Stimulated activated CD4-positive, alpha-beta T cell treated with anti-CD3 and anti-CD28 coated beads, TNF-alpha, amount 100 ng/mL, for 1 hour (primary cell): ENCODE measurements at places on chromosomes 4 and X.

DNA sequence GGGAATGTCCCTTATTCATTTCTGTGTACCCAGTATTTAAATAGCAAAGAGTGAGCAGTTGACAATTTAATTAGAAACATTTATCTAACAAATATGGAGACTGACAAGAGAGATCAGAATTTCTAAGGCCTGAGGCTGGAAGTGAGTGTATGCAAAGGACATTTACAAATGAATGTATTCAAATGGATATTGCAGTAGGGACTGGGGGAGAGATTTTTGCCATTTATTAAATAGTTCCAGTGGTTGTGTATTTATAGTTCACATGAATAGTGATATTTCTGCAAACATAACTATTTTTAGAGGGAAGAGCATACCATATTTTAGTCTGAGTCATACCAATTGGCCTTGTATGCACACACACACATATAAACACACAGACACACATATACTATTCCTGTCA is 592.4 kb downstream of the GLUD2 start:
- DNase-seq = no peak

- no peak for DNase-seq
Observed at GRCh38 chr4:2931512-2932301, 31.5 kb downstream of the NOP14 start.

- no peak for DNase-seq
Observed at GRCh38 chr4:171718069-171718468, 95.1 kb upstream of the GALNTL6 start.

DNA sequence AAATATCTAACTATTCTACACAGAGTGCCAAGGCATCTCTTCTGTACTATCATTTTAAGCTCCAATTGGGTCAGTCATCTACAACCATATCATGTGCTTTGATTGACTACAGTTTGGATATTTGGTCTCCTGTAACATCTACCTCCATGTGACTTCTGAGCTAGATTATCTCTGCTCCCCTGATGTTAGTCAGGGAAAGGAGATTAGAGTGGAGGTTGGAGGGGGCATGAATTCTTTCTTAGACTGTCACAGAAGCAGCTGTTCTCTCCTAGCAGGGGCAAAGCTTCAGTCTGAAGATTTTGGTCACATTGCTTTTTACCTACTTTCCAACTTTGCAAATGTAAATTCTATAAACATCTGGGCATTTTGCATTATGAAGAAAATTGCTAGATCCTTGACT is 62.6 kb upstream of the C4orf54 start:
- DNase-seq = no peak

- DNase-seq = no peak
Observed at GRCh38 chr4:22091906-22092305, 143.3 kb upstream of the KCNIP4 start.

DNA sequence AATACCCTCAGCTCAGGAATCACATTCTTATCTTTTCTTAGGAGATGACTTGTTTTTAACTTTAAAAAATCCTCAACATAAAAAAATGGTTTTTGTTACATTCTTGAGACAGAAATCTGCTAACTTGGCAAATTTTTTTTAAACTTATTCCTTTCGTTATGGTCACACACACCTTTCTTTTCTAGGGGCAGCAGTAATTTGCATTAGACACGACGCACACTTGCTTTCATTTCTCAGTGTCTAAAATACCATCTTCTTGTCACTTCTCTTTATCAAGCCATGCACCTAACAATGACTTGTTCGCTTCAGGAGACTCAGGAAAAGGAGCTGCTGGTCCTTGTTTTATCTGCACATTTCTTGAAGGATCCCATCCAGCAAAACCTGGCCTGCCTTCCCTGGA is 112.6 kb upstream of the TBL1X start:
- DNase-seq = no peak

DNA sequence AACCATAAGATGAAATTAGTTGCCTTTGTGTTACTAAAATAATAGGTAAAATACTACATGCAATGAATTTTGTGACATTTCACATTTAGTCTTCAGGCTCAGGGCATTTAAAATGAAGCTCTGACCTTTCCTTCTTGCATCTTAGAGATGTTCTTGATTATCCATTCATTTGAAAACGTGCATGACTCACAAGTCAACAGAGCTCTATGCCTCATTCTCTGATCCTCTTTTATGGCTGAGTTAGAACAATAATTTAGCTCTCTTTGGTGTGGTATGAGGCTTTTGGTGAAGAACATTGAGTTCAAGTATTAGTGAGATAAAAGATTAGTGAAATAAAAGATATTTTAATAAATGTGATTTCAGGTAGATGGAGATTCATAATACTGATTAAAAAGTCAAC is 66.5 kb downstream of the TIGD2 start:
- DNase-seq = no peak

- no peak for DNase-seq
Observed at GRCh38 chrX:110430293-110431076, 71.8 kb downstream of the RTL9 start.

GRCh38 chr4:173526724-173527102 is 3.3 kb downstream of the HAND2 start:
- DNase-seq = no peak

DNA sequence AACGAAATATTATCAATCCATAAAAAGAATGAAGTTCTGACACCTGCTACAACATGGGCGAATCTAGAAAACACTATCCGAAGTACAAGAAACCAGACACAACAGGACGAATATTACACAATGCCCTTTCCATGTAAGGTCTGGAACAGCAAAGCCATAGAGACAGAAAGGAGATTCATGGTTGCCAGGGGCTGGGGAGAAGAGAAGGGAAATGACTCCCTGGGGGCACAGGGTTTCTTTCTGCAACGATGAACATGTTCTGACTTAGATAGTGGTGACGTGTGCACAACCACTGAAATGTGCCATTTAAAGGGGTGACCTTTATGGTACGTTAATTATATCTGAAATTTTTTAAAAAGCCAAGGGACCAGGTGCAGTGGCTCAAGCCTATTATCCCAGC is 28.3 kb downstream of the GPR143 start:
- no peak for DNase-seq

GRCh38 chr4:138200236-138200590 is 41.9 kb downstream of the SLC7A11 start:
- no peak for DNase-seq

GRCh38 chr4:155545456-155545855 is 121.2 kb upstream of the GUCY1A1 start:
- DNase-seq = no peak

DNA sequence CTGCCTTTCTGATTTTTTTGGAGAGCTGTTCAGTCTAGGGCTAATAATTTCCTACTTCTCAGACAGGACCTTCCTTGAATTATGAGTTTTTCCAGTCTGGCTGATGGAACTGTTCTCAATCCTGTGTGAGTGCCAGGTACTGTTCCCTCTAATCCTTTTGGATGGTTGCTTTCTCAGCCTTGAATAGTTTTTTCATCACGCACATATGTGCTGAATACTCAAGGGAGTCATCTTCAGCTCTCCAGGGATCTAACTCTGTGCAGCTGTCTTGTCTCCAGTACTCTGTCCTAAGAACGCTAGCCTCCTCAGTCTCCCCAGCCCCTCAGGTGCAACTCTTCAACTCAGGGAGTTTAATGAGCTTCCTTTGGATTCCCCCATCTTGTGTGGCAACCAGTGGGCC is 93.2 kb downstream of the GASK1B start:
- no peak for DNase-seq

GRCh38 chr4:180710628-180711337 is 1532.4 kb upstream of the TENM3 start:
- DNase-seq = no peak

DNA sequence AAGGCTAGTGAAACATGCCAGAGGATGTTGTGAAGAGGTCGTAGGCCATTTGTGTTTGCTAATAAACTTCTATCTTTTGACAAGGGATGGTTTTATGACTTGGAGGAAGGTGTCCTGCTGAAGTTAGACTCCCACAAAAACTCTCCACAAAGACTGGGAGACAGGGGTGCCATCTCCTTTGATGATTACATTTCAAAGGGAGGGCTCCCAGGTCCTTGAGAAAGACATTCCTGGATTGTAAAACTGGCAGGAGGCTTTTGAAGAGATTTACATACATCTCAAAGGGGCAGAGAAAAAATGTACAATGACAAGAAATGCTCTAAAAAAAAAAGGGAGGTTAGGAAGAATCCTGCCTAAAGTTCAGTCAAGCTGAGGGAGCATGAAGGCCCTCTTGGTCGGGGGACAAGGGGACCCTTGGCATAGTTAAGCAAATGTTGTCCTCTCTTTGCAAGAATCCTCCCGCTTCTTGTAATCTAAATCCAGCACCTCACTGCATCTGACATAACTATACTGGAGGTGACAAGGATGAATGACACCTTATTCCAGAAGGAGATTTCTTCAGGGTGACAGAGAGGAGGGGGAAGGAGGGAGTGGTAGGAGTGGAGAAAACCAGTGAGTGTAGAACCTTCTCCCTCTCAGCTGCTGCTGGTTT is 41.1 kb upstream of the MGST2 start:
- DNase-seq = no peak

GRCh38 chr4:168097161-168097560 is 4.8 kb downstream of the ANXA10 start:
- no peak for DNase-seq

DNA sequence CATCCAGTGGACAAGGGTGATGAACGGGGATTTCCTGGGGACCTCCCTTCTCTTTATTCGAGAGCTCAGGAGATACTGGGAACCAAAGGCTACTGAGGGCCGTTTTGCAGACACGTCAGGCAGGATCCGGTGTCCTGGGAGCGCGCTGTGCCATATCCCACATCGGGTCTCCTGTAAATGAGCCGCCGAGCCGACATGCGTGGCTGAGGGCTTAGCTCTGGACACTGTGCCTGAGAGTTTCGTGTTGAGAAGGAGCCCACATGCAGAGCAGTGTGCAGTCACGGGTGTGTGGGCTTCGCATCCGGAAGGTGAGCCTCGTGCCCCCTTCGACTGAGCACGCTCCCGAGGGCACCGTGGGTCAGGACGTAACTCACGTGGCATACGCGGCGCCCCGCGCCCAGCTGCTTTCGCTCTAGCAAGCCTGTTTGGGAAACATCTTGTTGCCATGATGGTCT is 28.5 kb upstream of the HGFAC start:
- DNase-seq = no peak

GRCh38 chr4:73222466-73223257 is 35.9 kb downstream of the ANKRD17 start:
- peak; percentile 31 for DNase-seq

DNA sequence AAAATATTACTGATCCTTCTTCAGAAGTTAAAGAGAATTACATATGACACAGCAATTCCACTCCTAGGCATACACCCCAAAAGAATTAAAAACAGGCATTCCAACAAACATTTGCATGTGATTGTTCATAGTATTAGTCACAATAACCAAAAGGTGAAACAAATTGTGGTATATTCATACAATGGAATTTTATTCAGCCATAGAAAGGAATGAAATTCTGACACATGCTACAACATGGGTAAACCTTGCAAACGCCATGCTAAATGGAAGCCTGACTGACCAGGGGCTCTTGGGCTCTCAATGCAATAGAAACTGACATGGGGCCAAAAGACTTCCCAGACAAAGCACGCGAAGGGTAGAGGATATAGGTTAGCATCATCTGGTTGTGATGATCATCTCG is 62.1 kb upstream of the S100G start:
- DNase-seq = no peak
